Activated CD4-positive, alpha-beta T cell treated with anti-CD3 and anti-CD28 coated beads, Interleukin-2, amount 10 ng/mL, durations not matched to agents 24 days and 14 days (primary cell): ENCODE measurements at places on chromosomes 1 and 21. TPM values are rescaled to one million over a fixed set of nuclear protein-coding genes. Genes with fewer than 3 reads are reported as not detected.

- H3K4me3 ChIP-seq = no peak overlapping the region
- no peaks in the 10 kb centered on the region for H3K4me1 ChIP-seq
- DNase-seq = no peak
- no peaks in the 10 kb centered on the region for H3K27me3 ChIP-seq
- no peaks in the 10 kb centered on the region for H3K36me3 ChIP-seq
These were observed 336.0 kb upstream of the NFIA start for GRCh38 chr1:60746278-60746791.

DNA sequence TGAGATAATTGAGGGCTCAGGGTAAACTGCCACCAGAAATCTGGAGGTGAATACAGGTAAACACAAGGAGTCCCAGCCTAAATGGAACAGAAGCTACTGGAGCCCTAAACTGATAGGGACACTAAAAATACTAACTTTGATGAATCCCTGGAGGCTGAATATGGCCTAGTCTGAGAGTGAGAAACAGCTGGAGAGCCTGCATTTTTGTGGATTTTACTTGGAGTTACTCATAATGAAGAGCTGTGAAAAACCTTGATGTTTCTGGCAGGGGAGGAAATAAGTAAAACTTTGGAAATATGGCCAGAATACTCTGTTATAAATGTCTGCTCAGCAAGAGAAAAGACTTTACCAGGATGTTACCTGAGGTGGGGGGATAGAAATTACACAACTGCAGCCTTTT, 164.4 kb downstream of the LIPI start:
- no peak for DNase-seq
- no peak overlapping the region for H3K27ac ChIP-seq
- H3K4me1 ChIP-seq = peaks cover 4% of the 10 kb centered on the region
- H3K36me3 ChIP-seq = no peaks in the 10 kb centered on the region
- H3K4me3 ChIP-seq = no peak overlapping the region

DNA sequence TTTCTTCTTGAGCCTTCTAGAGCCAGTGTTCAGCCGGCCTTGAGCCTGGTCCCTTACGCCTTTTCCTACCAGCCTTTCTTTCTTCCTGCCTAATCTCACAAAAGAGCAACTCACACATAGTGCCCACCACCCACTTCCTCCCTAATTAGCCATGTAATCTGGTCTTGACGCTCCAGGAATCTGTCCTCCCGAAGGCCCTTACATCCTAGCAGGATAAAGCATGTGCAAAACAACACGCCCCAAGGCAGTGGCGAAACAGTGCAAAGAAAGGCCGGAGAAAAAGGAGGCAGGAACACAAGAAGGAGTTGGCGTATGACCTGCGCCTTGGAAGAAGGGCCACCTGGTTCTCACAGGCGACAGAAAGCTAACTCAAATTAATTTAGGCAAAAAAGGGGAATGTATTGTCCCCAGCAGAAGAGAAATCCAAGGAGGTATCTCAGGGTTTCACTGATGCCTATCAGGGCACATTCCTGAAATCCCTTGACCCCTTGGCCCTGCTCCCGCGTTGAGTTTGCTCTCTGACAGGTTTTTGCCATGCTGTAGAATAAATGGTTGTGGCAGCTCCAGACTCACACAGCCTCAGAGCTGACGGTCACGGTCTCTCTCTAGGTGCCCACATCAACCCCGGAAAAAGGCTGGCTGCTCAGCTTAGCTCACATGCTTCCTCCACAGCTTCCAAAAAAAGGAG, 79.0 kb downstream of the ZNF281 start:
- no peak overlapping the region for H3K4me3 ChIP-seq
- H3K36me3 ChIP-seq = no peaks in the 10 kb centered on the region
- peaks cover 6% of the 10 kb centered on the region for H3K4me1 ChIP-seq
- no peak overlapping the region for H3K27ac ChIP-seq
- no peak for DNase-seq

DNA sequence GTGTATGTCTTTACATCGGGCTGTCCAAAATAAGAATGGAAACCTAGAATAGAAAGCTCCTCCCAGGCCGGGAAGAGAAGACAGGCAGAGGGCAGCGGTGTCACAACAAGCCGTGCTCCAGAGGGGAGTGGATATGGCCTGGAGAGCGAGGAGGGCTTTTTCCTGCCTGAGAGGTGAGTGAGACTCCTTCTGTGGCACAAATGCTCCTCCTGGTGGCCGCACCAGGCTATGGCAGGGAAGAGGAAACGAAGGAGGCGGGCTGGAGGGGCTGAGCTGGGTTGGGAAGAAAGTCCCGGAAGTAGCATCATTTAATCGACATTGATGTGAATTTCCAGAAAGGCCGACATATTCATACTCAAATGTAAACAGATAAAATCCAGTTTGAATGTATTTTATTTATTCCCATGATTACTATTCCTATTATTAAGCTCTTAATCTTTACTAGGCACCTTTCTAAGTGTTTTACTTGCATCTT, 54.7 kb downstream of the MEF2D start:
- H3K27ac ChIP-seq = no peak overlapping the region
- peaks cover 19% of the 10 kb centered on the region for H3K4me1 ChIP-seq
- peak; percentile 94 for DNase-seq
- H3K36me3 ChIP-seq = no peaks in the 10 kb centered on the region
- H3K4me3 ChIP-seq = no peak overlapping the region

DNA sequence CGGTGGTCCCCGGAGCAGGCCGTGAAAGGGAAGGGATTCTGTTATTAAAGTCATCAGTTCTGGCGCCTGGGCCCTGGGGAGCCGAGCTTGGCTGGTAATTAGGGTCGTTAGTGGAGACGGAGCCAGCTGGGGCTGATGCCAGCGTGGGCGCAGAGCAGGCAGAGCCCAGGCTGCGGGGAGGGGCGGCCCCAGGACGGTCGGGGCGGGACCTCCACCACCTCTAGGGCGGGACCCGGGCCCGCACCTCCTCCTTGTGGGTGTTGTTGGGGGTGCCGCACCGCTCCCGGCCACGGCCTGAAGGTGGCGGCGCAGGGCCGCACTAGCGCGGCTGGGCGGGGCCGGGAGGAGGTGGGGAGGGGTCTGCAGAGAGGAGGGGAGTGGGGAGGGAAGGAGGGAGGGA, 470.6 kb downstream of the PTPRU start:
- H3K36me3 ChIP-seq = no peaks in the 10 kb centered on the region
- peaks cover 16% of the 10 kb centered on the region for H3K27me3 ChIP-seq
- peak overlapping the region; percentile 50 for H3K27ac ChIP-seq
- peaks cover 37% of the 10 kb centered on the region for H3K4me1 ChIP-seq
- peak; percentile 92 for DNase-seq

DNA sequence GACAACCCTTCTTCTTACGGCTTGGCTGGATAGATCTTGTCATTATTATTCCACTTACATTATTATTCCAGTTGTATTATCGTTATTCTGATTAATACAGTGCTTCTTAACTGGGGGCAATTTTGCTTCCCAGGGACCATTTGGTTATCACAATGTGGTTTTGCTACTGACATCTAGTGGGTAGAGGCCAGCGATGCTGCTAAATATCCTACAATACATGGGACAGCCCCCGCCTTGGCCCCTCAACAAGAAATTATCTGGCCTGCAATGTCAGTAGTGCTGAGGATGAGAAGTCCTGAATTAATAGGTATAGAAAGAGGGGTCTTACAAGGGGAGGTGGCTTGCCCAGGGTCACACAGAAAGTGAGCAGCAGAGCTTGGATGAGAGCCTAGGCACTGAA, 105.6 kb downstream of the PTPRU start:
- H3K4me3 ChIP-seq = no peak overlapping the region
- no peaks in the 10 kb centered on the region for H3K4me1 ChIP-seq
- H3K36me3 ChIP-seq = no peaks in the 10 kb centered on the region
- no peak overlapping the region for H3K27ac ChIP-seq
- H3K27me3 ChIP-seq = peaks cover 33% of the 10 kb centered on the region

The FMO5 gene
- total RNA-seq = 0.12 TPM in 1 of 2 replicates, not detected in the other

The SLC44A3 gene
- not detected in 2 replicates for total RNA-seq
